ENCODE measurements at places on chromosomes 2 and 18. TPM values are rescaled to one million over a fixed set of nuclear protein-coding genes. Genes with fewer than 3 reads are reported as not detected.

Gene IL1RL2
- 1.4 TPM for polyA plus RNA-seq

DNA sequence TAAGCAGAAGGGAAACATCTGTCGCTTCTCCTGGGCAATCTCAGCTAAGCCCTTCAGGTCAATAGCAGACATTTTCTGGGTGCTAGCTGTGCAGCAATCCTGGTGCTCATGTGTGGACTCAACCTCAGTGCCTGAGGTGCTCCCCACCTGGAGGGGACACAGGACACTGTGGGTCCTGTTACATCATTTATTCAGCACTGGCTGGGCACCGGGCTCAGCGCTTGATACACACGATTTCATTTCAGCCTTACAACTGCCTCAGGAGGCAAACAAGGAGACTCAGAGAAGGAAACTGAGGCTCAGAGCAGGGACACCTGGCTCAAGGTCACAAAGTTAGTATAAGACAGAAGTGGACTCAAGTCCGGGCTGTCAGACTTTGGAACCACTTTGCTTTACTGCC, 46.7 kb downstream of the MARCO start:
- no peak for DNase-seq

Gene DBI
- 245 TPM for polyA plus RNA-seq

DNA sequence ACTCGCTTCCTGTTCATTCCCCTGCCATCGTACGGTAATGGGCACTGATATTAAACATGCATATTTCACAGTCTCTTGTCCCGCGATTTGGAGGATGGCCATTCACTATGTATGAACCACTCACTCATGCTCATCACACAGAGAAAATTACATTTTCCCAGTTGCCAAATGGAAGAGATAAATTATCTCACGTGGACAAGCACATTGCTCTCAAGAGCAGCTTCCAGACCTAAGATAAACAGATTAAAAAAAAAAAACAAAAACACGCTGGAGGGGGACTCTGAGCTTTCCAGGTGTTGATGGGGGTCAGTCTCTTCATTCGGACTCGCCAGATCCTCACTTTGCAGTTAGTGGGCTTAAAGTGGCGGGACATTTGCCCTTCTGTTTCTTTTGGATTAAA, 1.7 kb upstream of the MAPK4 start:
- DNase-seq = no peak

Data from renal pelvis (tissue), 12 donors.